GM06990 (cell line): ENCODE measurements at places on chromosomes 1 and 21.

- DNase-seq: no peak
These were observed 76.0 kb downstream of the DOP1B start for GRCh38 chr21:36232641-36233040.

DNA sequence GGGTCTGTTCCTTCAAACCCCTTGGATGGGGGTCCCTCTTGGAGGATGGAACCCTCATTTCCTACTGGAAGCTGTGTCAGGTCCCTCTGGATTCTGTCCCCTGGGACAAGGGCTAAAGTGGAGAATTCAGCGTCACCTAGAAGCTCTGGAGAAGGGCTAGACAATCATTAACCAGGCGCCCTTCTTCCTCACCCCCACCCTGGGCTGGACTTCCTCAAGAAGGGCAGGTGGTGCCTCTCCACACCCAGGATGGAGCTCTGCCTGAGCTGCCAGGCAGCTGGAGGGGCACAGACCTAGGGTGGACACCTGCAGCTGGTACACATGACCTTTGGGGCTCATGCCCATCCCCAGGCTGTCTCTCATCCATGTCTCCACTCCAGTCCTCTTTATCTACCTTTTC lies 3.6 kb downstream of the CELF3 start:
- no peak for DNase-seq

DNA sequence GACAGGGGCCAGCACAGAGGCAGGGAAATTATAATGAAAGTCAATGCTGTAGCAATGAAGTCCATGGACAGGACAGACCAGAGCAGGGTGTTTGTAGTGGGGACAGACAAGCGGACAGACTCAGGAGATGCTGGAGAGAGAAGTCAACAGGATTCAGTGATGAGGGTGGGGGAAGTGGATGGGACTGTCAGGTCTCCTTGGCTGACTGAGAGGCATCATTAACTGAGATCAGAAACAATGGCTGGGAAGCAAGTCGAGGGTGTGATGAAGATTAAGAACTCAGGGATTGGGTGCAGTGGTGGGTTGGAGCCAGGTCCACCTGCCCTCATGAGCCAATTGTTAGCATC lies 25.5 kb downstream of the CD58 start:
- no peak for DNase-seq

- no peak for DNase-seq
These were observed 253.8 kb downstream of the PCP4 start for GRCh38 chr21:40120940-40121575.

- DNase-seq: no peak
These were observed 77.0 kb downstream of the ZMYM4 start for GRCh38 chr1:35345439-35345981.

DNA sequence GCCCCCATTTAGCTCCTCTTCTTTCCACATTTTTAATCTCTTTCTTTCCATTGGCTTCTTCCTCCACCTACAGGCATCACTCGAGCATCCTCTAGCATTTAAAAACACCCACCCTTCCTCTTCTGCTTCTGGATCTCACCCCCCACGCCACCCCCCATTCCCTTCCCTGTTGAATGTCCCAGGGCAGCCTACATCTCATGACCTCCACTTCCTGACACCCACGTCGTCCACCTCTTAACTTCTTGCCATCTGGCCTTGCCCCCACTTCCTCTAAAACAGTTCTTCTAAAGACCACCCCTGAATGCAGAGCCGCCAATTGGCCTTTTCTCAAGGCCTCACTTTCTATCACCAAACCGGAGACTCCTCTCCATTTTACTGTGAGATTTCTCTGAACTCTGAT lies 6.1 kb upstream of the ETNK2 start:
- DNase-seq: no peak

GRCh38 chr1:31498376-31499040 lies 77.8 kb upstream of the TINAGL1 start:
- DNase-seq: no peak

DNA sequence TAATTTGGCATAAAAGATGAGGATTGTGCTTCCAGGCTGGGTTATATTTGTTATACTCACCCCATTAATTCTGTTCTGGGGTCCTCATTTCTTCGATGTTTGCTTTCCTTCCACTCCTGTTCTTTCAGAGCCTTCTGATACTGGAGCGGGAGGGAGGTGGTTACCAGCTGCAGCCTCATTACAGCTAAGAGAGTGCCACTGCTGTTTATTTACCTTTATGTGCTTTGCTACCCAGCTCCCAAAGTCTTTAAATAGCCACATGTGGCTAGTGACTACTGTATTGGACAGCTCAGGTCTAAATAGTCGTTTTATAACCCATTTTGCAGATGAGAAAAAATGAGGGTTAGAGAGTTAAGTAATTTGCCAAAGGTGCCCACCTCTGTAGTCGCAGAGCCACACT lies 25.1 kb downstream of the PLEKHM2 start:
- no peak for DNase-seq

- no peak for DNase-seq
These were observed 92.7 kb upstream of the C1orf21 start for GRCh38 chr1:184294101-184294500.

GRCh38 chr21:46227811-46228344 lies 696 bp downstream of the LSS start:
- no peak for DNase-seq

DNA sequence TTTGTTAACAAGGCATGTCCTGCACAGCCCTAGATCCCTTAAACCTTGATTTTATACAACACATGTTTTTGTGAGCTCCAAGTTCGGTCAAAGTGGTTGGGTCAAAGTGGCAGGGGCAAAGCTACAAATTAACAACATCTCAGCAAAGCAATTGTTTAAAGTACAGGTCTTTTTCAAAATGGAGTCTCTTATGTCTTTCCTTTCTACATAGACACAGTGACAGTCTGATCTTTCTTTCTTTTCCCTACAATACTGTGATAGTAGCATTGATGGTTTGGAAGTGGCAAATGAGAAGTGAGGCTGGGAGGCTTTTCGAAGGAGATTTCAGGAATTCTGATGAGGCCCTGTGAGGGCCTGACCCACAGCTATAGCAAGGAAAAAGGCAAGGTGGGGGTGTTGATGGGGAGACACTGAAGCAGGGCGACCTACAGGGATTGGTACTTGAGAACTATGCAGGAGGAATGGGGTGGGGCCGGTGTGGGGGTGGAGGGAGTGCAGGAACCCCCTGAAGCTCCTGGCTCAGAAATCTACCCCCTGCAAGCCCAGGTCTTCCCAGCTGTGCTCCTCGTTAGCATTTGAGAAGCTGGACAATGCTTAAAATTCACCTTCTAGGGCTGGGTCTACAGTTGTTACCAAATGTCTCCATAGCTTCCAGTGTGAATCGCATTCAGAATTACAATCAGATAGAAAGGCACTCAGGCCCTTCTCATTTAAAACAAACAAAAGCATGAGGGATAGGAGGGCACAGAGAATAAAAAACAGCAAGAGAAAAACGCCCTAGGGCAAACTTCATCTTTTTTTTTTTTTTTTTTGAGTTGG lies 102.6 kb upstream of the PPM1J start:
- no peak for DNase-seq

DNA sequence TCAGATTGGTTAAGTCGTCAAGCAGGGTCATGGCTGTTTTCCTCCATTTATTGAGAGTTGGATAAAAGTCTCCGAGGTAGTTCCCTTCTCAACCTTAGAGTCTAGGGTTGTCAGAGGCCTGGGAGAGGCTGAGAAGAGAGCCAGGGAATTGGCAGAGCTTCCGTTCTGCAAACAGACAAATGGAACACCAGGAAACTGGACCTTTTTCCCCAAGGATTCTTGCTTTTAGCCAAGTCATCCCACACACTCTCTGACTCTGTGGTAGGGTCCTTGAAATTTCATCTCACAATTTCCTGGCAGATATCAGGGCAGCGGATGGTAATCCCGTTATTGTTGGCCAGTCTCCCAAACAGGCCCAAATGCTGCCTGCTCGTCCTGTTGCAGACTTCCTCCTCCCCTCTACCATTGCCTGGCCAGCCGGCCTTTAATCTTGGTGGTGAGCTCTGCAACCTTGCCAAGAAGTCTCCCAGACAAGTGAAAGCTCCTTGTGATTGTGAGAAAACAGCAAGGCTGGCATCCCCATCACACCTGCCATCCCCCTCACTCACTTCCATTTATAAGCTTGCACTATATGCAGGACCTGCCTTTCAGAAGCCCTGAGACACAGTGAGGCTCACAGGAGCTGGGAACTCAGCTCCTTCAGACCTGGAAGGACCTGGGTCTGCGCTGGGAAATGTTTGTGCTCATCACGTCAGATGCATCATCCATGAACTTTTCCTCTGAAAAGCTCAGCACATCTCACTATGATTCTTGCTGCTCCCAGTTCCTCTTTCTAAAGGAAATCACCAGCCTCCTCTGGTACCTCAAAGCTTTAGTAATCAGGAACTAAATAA lies 13.7 kb upstream of the SRP9 start:
- DNase-seq: no peak

DNA sequence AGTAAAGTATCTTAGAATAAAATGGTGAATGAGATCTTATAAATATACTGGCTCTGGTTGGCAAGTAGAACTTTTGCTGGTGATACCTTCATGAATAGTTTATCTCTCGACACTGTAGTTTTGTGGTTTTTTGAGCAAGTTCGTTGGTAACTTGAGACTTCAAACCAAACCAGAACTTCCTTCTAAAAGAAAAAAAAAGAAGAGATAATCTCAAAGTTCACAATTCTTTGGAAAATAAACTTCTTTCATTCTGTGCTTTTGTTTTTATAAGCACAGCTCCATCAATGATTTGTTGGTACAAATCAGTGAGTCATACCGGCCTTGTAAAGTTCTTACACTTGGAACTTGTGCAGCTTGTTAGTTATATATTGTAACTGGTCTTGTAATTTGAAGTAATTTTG lies 2.3 kb downstream of the HIPK1 start:
- no peak for DNase-seq

DNA sequence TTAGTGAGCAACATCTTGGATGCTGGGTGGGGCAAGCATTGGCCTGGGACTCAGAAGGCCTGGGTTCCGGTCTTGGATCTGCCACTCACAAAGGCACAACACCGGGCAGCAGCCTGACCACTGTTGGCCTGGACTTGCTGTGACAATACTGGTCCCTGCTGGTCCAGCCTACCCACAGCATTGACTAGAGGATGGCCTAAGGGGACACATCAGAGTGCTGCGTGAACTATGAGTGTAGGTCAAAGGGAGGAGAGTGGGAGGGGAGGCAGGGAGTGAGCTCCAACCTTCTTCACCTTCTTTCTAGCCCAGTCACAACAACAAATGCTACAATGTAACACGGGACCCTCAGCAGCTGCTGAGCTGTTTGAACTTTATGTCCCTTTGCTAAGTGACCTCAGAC lies 31.1 kb downstream of the TMEM50A start:
- no peak for DNase-seq

DNA sequence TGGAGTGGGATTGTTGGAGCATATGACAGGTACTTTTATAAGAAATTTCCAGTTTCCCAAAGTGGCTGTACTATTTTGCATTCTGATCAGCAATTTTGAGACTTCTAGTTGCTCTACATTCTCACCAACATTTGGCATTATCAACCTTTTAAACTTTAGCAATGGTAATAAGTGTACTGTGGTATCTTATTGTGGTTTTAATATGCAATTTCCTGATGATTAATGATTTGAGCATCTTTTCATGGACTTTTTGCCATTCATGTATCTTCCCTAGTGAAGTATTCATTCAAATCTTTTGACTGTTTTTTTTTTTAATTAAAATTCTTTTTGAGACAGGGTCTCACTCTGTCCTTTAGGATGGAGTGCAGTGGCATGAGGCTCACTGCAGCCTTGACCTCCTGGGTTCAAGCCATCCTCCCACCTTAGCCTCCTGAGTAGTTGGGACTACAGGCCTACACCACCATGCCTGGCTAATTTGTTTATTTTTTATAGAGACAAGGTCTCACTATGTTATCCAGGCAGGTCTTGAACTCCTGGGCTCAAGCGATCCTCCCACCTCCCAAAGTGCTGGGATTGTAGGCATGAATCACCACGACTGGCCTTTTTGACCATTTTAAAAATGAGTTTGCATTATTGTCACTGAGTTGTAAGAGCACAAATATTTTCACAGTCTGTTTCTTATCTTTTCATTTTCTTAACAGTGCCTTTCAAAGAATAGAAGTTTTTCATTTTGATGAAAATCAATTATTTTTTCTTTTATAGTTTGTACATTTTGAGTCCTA lies 7.8 kb upstream of the SLC6A9 start:
- no peak for DNase-seq

DNA sequence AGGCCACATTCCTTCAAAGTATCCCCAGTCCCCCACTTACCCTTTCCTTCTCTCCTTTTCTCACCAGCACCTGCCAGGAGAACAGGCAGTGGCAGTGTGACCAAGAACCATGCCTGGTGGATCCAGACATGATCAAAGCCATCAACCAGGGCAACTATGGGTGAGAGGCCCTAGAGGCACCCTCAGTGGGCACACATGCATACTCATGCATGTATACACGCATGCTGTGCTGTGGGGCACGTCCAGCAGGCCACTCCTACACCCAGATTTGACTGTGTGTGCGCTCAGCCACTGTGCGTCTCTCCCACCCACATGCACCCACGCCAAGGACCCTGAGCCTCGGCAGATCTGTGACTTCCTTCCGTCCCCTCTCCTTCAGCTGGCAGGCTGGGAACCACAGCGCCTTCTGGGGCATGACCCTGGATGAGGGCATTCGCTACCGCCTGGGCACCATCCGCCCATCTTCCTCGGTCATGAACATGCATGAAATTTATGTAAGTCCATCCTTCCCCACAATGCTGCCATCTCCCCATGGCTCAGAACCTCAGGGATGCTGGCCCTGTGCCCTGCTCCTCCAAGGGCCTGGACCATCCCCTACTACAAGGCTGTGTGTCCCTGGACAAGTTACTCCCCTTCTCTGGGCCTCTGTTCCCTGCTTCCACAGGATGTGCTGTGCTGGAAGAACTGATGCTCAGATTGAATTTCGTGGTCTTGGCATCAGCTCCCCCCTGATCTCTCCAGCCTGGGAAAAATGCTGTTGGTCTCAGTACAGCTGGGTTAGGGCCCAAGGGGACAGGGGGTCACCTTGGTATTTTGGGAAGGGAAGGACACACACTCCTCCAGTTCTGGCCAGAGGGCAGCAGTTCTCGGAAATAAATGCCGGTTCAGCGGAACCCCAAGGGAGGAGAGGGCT lies 7.0 kb downstream of the TINAGL1 start:
- no peak for DNase-seq

DNA sequence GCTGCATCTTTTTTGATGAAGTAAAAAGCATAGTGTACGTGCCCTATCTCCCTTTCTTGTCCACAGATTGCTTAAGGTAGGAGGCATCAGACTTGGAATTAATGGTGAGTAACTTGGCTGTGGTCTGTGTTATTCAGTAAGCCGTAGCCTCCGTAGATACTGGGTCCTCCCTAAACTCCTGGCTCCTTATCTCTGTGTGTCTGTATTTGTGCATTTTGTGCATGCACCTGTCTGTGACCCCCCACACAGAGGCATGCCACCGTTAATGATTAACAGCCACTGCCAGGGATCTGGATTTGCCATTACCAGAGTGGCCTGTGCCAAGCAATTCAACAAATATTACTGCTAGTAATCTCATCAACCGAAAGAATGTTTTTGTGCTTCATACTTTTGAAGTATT lies 31.9 kb downstream of the MAP3K21 start:
- no peak for DNase-seq
